ENCODE measurements at places on chromosomes 7 and 10.

DNA sequence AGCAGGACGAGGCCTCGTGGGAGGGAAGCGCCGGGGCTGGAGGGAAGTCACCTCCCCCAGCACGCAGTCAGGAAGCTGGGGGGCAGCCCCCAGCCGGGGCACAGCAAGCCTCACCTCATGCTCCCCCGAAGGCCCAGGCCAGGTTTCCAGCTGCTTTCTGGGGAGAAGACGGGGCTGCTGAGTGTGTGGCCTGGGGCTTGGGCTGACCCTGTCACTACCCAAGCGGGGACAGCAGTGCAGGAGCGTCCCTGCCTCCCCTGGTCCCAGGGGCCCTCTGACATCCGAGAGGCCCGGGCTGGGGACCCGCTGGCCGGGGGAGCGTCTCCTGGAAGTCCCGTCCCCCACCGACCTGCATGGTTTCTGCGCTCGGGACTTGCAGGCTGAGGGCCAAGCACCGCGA is 19.7 kb upstream of the NKX6-2 start:
- no peak for DNase-seq

- peak; percentile 64 for DNase-seq
These were observed 140.7 kb upstream of the CALCR start for GRCh38 chr7:93715234-93715633.

GRCh38 chr10:617471-617870 is 72.0 kb downstream of the DIP2C start:
- DNase-seq = no peak

DNA sequence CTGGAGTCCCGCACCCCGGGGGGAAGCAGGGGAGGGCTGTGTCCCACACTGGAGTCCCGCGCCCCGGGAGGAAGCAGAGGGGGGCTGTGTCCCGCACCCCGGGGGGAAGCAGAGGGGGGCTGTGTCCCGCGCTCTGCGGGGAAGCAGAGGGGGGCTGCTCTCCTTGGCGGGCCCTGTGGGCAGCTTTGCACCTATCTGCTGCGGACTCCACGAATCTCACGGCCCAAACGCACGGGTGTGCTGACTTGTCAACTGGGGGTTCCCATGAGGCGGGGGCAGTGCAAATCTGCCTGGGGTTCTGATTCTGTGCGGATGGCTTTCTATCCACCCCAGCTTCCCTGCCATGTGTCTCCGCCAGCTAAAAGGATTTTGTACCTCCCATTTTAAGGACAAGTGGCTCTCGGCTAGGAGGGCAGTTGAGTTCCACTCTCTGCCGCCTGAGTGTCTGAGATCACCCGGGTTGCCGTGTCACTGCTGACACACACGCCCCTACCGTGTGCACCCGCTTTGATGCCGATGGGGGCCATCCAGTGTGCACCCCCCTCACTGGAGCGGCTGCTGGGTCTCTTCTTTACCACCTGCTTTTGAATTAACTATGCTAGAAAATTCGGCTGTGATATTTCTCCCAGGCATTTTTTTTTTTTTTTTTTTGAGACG is 20.5 kb downstream of the GPER1 start:
- no peak for DNase-seq

DNA sequence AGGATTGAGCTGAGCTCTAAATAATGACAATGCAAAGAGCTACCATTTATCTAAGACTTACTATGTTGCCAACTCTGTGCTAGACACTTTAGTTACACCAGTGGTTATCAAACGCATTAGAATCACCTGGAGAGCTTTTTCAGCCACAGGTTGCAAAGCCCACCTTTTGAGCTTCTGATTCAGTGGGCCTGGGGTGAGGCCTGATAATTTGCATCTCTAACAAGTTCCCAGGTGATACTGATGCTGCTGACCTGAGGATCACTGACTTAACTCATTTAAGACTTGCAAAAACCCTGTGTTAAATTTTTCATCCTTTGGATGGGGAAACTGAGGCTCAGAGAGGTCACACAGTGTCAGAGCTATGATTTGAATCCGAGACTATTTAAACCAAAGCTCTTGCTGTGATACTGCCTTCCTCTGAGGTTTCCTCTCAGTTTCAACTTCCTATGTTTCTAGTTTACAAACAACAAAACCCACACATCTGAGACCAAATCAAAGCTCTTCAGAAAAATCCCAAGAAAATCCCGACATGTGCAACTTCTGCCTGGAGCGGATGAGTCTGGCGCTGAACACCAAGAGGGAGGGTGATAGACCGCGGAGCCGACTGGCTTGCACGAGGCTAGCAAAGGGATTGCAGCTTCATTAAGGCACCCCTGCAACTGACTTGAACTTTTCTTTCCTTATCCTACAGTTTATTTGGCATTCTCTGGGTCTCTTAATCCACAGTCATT is 124.9 kb downstream of the CYP26A1 start:
- peak; percentile 9 for DNase-seq

DNA sequence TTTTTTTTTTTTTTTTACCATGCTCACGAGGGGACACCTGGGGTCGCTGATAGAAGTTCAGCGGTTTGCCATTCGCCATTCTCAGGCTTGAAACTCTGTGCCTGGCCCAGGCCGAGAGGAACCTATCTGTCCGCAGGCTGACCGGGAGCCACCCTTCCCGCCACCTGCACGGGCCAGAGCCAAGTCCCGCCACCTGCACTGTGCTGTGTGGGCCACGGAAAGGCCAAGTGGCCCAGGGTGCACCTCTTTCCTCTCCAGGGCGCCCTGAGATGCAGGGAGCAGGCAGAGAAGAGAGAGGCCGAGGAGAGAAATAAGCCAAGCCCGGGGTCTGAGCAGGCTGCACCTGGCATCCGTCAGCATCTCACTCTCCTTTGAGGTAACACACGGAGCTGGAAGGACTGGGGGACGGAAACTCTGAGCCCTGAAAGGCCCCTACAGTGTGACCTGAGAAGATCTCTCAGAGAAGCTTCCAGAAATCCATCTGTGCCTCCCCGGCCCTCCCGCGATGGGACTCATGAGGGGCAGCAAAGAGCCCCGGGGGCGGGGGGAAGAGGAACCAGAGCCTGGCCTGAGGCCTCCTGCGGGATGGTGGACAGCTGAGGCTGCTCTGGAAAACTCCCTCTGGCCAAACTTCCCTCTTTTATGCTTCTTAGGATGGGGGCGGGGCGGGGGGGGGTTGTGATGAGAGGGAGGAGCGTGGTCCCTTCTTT is 46.6 kb downstream of the PRKAG2 start:
- no peak for DNase-seq

GRCh38 chr7:12759151-12759550 is 71.7 kb downstream of the ARL4A start:
- DNase-seq = no peak

DNA sequence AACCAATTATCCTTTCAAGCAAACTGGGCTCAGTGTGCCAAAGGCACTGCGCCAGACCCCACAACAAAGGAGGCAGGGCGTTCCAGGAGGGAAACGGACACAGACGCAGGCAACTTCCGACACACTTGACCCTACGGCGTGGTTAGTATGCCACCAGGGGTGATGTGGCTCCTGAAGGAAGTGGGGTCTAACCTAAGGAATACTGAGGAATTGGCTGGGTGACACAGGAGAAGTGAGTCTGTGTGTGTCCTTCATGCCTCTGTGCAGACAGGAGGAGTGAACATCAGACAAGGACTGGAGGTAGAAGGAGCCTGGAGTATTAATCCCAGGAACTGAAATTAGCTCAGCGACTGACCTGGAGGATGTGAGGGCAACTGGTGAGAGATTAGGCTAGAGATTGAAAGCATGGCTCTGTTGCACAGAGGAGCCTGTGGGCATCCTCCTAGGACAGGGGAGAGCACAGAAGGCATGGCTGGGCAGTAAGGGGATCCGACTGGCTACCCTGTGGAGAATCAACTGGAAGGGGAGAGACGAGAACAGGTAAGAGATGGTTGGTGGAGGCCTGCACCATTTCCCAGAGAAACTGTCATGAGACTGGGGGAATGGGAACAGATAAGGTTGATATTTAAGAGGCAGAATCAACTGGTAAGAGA is 27.8 kb downstream of the GSDME start:
- DNase-seq = no peak

DNA sequence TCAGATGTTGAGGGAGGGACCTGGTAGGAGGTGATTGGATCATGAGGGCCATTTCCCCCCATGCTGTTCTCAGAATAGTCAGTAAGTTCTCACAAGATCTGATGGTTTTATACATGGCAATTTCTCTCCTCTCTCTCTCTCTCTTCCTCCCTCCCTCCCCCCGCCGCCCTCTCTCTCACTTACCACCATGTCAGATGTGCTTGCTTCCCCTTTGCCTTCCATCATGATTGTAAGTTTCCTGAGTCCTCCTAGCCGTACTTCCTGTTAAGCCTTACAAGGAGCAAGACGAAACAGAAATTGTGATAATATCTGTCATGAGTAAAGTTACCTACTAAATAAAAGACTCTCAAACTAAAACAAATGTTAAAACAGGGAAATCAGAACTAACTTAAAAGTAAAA is 19.9 kb upstream of the GPR141 start:
- peak; percentile 79 for DNase-seq

GRCh38 chr10:75392271-75392670 is 9.3 kb downstream of the ZNF503 start:
- DNase-seq = no peak

- peak; percentile 63 for DNase-seq
These were observed 11.6 kb downstream of the CYP3A43 start for GRCh38 chr7:99839287-99840021.

DNA sequence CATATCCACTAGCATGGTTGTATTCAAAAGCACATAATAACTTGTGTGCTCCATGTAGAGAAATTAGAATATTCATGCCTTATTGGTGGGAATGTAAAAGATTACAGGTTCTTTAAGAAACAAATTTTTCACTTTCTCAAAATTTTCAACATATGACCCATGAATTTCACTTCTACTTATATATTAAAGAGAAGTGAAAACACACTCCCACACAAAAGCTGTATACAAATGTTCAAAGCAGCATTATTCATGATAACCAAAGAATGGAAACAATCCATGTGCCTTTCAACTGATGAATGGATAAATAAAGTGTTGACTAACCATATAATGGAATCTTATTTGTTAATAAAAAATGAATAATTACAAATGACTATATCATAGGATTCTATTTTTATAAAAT is 694.5 kb upstream of the PCDH15 start:
- no peak for DNase-seq

GRCh38 chr10:124799211-124799610 is 2.4 kb upstream of the ABRAXAS2 start:
- DNase-seq = no peak

GRCh38 chr7:151459726-151460473 is 20.0 kb upstream of the CRYGN start:
- no peak for DNase-seq

Data from hematopoietic multipotent progenitor cell treated with erythropoietin and hydrocortisone succinate and interleukin-3 and kit ligand, for 4 days (in vitro differentiated cells).